ENCODE measurements at places on chromosomes 4 and X.

DNA sequence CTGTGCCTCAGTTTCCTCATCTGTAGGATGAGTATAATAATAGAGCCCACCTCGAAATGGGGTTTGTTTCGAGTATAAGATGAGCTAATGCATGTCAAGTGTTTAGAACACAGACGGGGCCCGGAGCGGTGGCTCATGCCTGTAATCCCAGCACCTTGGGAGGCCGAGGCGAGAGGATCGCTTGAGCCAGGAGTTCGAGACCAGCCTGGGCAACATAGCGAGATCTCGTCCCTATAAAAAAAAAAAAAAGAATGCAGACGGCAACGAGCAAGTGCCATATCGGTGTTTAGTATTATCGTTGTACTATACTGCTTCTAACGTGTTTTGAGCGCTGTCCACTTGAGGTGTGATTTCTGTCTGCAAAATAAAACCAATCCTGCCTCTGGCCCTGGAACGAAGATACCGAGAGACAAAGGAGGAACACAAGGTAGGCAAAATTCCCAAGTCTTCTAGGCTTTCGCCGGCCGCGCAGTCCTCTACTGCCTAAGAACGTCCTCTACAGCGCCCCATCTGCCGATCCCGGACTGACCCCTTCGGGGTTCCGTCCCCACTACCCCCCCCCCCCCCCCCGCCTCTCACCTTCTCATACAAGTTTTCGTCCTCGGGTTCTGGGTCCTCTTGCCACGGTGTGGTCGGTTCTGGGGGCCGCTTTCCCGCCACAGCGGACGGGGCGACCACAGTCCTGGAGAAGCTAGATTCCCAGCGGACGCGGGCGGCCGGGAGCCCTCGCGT is 442 bp downstream of the NDUFB11 start:
- DNase-seq, result no peak

- no peak for DNase-seq
Measured at GRCh38 chr4:184417802-184418511, 56.4 kb downstream of the IRF2 start.

DNA sequence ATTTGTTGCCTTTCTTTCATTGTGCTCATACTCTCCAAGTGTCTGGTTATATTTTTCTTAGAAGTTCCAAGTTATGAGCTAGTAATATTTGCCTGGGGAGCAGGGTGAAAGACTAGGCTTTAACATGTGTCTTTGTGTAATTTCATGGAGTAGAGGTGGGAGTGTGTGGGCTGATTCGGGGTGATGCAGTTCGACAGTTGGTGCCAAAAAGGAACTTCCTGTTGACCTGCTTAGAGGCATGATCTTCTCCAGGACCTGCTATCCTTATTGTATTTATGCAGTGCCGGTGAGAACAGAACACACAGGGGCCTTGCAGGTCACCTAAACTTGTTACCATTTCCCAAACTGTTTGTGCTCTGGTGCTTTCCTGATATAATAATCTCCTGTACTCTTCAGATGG is 21.2 kb downstream of the USP53 start:
- no peak for DNase-seq

DNA sequence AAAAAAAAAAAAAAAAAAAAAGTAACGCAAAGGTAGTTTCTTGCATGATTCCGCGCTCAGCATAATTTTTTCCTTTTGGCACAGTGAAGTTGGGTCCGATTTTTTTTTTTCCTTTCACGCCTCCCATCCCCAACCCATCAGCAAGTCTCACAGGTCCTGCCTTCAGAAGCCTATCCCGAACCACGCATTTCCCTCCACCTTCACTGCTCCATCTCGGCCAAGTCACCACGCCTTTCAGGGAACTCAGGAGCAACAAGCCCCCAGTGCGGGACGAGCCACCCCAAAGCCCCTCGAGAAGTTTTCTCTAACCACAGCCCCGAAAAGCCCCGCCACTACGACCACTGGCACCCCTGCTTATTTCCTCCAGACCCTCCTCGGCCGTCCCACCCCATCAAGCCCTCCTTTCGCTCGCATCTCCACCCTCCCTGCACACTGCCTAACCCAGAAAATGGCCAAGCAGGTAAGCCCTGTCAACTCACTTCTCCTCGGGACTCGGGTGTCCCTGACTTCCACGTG is 1.0 kb downstream of the SLBP start:
- no peak for DNase-seq

GRCh38 chr4:65651031-65651430 is 19.3 kb downstream of the EPHA5 start:
- DNase-seq, result no peak

- DNase-seq, result peak; percentile 22
Measured at GRCh38 chr4:77052352-77052751, 23.4 kb downstream of the CCNI start.

GRCh38 chr4:86586626-86587380 is 7.3 kb upstream of the PTPN13 start:
- DNase-seq, result no peak

GRCh38 chr4:142701017-142701416 is 145.1 kb downstream of the INPP4B start:
- DNase-seq, result no peak

- no peak for DNase-seq
Measured at GRCh38 chr4:139535228-139535870, 20.7 kb downstream of the SETD7 start.

GRCh38 chr4:136650541-136651277 is 881.6 kb downstream of the PCDH18 start:
- no peak for DNase-seq

- no peak for DNase-seq
Measured at GRCh38 chr4:33071535-33071934, 2351.4 kb downstream of the PCDH7 start.

DNA sequence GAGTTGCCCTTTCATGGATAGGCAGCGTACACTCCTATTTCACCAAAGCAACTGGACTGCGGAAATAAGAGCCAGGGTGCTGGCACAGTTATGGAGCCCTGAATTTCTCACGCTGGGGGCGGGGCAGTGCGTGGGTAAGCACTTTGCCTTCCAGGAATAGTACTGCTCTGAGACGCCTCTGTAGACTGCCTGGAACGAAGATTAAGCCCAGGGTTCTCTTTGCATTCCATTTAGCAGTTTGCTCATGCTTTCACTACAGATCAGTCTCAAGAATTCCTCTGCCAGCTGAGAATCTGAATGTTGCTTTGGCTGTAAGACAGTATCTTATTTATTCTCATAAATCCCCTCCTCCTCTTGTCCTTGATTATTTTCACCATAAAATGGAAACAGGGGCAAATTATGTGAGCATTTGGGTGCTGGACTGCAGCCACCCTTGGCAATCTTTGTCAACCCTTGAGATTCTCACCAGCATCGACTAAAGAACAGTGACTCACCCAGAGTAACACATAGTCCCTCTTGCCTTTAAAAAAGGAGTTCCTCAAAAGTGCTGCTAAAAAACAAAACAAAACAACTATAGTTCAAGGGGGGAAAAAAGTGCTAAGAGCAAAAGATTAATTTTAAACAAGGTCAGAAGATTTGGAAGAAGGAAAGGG is 88.9 kb upstream of the CITED1 start:
- no peak for DNase-seq

DNA sequence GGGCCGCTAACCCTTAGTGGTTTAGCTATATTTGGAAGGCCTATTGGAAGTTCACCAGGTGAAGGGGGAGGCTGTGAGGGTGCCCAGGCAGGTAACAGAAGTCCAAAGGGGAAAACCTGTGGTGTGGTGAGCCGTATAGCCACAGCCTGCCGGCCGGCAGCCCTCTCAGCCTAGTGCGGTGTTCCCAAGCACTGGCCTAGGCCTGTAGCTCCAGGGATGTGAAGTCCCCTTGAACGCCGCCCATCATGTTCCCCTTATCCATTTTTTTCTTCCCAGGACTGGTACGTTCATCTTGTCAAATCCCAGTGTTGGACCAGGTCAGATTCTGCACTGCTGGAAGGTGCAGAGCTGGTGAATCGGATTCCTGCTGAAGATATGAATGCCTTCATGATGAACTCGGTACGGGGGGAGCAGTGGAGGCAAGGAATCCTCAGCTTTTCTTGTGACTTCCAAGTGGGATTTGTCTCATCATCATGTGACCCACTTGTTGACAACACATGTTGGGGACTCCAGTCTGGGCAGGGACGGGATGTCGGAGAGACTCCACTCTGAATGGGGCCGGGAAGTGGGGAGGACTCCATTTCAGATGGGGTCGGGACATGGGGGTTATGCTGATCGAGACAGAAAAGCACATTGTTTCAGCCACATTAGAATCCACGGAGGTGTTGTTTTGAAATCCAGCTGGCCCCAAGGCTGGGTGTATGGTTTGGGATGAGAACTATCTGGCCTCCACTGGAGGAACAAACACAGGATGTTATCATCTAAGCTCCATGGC is 39.2 kb upstream of the MSANTD1 start:
- DNase-seq, result no peak

GRCh38 chrX:77087529-77088169 is 359.5 kb upstream of the FGF16 start:
- DNase-seq, result no peak

DNA sequence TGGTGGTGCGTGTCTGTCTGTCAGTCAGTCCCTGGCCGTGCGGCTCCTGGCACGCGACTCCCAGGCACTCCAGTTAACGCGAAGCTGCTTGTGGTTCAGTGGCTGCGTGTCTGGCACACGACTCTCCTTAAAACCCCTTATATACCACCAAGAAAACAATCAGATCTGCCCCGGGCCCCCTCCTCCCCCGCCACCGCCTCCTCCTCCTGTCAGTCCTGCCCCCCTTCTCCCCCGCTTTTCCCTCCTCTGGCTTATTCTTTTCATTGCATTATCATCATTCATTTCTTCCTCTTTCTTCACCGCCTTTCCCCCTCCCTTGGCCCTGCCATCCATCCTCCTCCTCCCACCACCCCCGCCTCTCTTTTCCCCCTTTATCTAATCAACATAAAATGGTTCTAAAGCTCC is at the start of gene NEUROG2:
Gene NEUROG2 (minus strand): TSS at position 115 of the 405 bp plus-strand sequence. CDS start 705 bp downstream, outside the sequence.
- DNase-seq, result no peak

DNA sequence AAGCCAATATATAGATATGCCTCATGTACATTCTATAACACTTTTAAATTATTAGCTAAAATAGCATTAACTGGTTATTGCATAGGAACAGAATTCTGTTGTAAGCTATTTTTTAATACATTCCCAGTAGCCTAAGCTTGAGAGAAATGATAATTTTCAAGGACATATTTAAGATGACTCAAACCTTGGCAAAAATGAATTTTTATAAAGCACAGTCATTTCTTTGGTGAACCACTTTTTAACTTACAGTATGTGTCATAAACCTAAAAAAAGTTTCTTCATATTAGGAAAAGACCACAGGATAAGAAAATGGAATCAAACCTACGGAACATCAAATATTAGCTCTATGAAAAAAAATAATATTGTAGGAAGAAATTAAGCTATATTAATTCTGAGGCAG is 986.3 kb downstream of the STIM2 start:
- no peak for DNase-seq

- no peak for DNase-seq
Measured at GRCh38 chr4:167893531-167893930, 198.8 kb upstream of the ANXA10 start.

- DNase-seq, result no peak
Measured at GRCh38 chr4:106707776-106708463, 328.2 kb downstream of the DKK2 start.

GRCh38 chr4:8103421-8104390 is 54.9 kb downstream of the ABLIM2 start:
- DNase-seq, result no peak

GRCh38 chr4:48556268-48556667 is 66.2 kb downstream of the ZAR1 start:
- DNase-seq, result no peak

DNA sequence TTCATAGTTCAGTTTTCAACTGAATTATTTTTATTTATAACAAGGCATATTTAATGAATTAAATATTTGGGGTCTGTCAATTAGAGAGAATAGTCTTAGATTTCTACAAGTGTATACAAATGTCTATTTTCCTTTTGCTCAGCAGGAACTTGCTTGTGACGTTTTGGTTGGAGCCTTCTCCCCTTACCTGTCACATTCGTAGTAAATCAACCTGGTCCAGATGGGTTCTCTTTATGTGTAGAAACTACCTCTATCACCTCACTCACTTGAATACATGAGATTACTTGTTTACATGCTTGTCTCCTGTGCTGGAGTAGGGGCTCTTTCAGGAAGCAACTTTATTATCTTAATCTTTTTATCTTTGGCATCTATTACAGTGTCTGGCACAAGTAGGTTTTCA is 938.3 kb upstream of the IGFBP7 start:
- no peak for DNase-seq

DNA sequence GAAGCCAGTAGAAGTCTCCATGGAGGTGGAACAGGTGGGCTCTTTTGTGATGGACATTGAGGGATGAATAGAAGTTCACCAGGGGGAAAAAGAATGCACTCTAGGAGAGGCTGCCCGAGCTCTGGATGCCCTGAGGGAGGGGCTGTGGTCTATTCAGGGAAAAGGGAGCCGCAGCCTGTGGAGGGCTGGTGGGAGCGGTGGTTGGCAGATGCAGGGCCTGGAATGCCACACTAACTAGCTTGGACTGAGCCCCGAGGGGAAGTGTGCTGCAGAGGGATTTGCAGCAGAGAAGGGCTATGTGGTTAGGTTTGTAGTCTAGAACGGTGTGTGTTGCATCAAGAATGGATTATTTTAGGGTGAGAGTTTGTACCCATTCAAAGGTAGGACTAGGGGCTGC is 29.5 kb upstream of the PSAPL1 start:
- DNase-seq, result no peak

DNA sequence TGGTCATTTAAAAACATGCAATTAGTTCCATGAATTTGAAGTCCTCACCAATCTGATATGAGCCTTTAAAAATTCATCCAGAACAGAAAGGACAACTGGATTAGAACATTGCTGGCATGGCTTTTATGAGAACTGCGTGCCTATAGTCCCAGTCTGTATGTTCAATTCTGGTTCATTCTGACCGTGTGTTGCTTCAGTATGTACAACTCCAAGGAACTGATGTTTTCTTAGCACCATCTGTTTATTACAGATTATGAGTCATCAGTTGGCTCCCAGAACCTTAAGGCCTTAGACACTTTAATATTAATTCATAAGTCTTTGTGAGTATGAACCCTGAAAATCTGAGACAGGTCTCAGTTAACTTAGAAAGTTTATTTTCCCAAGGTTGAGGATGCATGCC is 115.0 kb downstream of the CEP44 start:
- DNase-seq, result no peak

- DNase-seq, result no peak
Measured at GRCh38 chr4:177228599-177228998, 81.1 kb upstream of the NEIL3 start.

Data from activated T-helper 1 cell treated with anti-CD3 and anti-CD28 coated beads, Interleukin-2, amount 50 U/mL, for 16 hours (primary cell).